ENCODE measurements at places on chromosomes 12 and 14. TPM values are rescaled to one million over a fixed set of nuclear protein-coding genes. Genes with fewer than 3 reads are reported as not detected.

The A2ML1 gene
- not detected for total RNA-seq

- DNase-seq = no peak
Observed at GRCh38 chr14:50061664-50062437, 54.5 kb downstream of the VCPKMT start.

DNA sequence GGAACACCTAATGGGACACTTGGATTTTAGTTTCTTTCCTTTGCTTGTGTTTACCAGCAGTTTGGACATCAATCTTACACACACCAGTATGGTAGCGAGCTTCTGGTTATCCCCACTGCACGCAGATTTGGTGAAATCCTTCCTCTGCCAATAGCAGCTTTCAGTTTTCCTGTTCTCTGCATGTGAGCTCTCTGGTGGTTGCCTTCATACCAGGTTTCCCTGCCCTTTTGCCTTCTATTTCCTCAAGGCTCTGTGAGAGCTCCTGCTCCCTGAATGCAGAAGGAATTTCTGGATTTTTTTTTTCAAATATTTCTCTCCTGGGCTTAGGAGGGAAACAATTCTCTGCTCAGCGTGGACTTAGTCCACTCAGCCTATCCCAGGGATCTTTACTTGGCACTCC lies 93.0 kb upstream of the CCDC91 start:
- no peak for DNase-seq

GRCh38 chr12:108449478-108449877 lies 65.6 kb upstream of the FICD start:
- DNase-seq = no peak

The CCDC184 gene
- not detected for total RNA-seq

DNA sequence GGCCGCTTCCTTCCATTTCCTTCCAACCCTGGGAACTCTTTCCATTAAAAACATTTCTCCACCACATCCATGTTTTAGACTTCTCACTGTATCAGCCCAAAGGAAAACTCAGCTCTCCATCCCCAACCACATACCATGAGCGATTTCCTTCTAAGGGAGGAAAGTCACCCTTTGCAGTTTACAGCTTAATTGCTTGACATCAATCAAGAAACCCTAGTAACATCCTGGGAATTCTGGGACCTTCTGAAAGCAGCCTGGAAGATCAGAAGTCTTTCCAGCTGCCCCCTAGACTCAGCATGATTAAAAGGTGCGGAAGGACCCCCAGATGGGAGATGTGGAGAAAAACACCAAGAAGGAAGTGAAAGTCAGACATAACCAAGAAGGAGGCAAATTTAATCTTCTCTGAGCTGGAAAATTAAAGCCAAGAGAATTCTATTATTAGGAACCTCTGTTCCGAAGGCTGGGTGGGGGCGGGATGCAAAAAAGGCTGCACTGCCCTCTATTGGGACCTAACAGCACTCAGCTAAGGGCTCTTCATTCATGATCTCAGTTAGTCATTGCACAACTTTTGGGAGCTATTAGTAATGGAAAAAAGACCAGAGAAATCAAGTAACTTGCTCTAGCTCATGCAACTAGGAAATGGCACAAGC lies 73.3 kb upstream of the PLXNC1 start:
- DNase-seq = no peak

- no peak for DNase-seq
Observed at GRCh38 chr14:76109087-76109880, 42.4 kb upstream of the GPATCH2L start.

DNA sequence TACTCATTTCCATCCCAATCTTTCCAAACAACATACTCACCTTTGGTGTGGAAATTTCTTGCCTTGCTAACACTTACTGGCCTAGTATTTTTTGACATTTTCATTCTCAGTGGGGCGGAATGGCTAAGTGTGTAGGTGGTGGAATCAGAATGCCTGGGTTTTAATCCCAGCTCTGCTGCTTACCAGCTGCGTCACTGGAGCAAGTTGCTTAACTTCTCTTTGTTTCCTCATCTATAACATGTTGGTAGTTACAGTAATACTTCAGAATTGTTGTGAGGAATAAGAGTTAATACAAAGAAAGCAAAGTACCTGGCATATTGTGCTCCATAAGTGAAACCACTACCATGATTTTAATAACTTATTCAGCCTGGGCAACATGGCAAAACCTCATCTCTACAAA lies 3.0 kb upstream of the FAM177A1 start:
- no peak for DNase-seq

- DNase-seq = no peak
Observed at GRCh38 chr12:117032593-117033381, 66.4 kb downstream of the TESC start.

DNA sequence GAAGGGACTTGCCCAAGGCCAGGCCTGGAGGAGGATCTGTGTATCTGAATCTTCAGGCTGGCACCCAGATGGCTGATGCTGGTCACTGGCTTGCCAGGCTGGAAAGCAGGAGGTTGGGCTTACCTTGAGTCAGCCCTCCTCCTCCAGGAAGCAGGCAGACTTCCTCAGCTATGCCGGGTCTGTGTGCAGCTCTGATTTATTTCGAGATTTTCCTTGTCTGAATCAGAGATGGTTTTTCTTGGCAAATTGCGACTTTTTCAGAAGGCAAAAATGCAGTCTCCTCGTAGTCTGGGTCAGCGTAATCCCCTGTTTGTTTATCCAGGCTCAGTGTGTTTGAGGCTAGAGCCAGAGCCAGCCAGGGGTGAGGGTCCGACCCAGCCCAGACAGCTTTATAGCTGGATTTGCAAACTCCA lies 48.9 kb downstream of the SMOC1 start:
- DNase-seq = no peak

DNA sequence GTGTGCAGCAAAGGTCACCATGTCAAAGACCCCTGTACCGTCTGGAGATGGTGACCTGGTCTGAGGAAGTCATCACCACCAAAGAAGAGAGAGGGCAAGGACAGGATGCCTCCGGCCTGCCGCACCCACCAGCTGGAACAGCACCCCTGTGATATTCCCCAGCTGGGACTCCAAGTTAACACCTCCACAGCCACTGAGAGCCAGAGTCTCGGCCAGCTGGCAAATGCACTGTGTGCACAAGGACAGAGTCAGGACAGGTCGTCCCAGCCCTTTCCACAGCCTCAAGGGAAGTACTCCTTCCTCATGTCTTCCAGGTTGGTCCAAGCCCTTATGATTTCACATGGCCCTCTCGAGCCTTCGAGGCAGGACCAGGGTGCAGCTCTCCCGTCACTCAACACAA lies 19.3 kb upstream of the FKBP4 start:
- DNase-seq = no peak

DNA sequence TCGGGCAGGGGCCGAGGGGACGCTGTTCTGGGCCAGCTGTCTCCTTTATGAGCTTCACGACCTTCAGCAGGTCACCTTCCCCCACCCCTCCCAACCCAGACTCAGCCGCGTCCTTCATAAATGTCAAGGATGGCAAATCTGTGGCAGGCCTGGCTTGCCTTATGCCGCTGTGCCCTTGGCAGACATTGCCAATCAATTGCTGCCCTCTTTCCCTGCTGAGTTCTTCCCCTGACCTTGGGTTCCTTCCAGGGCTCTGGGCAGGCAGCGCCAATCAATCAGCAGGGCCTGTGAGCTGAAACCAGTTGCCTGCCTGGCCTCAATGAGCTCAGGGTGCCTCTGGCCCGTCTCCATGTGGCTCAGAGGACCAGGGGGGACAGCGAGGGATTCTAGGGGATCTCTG lies 7.7 kb downstream of the FAM222A start:
- no peak for DNase-seq

GRCh38 chr12:53538209-53538689 lies 31.0 kb upstream of the NPFF start:
- no peak for DNase-seq

- no peak for DNase-seq
Observed at GRCh38 chr12:44379831-44380230, 496.3 kb downstream of the NELL2 start.

DNA sequence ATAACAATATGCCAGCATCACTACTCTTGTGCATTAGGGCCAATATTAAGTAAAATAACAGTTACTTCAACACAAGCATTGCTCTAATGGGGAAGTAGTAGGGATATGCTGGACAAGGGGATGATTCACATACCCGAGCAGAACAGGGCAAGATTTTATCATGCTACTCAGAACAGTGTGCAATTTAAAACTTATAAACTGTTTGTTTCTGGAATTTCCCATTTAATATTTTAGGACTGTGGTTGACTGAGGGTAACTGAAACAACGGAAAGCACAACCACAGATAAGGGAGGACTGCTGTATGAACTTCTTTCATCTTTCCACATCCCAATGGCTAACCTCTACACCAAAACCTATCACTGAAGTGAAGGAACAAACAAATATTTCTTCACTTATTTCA lies 36.8 kb downstream of the SARNP start:
- no peak for DNase-seq

The CACNB3 gene
- 3.3 TPM for total RNA-seq
